ENCODE measurements at places on chromosomes 16 and 17.

DNA sequence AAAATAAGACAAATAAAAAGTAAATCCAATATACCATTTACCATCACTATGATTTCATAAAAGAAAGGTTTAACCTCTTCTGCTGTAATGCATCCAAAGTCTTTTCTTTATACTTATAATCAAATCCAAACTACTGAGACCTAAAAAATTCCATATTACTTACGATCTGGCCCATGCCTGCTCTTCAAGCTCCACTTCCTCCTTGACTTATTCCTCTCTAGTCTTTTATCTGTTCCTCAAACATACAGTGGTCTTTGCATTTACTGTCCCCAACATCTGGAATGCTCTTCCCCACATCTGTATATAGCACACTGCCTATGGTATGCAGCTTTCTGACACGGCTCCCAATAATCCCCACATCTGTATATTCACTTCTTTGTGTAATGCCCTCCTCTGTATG is 33.8 kb downstream of the PCTP start:
- DNase-seq, result no peak

DNA sequence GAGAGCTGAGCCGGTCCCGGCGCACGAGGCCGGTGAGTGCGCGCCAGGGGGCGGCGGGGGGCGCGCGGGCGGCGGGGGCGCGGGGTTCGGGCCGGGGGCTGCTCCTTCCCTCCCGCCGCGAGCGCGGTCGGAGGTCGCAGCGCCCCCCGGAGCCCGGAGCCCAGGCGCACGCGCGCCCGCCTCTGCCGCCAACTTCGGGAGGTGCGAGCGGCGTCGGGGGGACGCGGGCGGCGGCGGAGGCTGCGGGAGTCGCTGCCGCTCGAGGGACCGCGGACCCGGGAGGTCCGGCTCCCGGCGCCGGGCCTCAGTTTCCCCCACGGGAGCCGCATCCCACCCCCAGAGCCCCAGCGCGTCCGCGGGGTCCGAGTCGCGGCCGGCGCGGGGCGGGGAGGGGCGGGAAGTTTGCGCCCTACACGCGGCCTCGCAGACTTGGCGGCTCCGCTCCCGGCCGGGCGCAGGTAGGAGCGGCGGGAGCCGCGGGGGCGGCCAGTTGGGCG is at the start of gene PRR35:
Gene PRR35 (plus strand): TSS at position 191 of the 497 bp plus-strand sequence. CDS start 2,901 bp downstream, outside the sequence.
- no peak for DNase-seq

DNA sequence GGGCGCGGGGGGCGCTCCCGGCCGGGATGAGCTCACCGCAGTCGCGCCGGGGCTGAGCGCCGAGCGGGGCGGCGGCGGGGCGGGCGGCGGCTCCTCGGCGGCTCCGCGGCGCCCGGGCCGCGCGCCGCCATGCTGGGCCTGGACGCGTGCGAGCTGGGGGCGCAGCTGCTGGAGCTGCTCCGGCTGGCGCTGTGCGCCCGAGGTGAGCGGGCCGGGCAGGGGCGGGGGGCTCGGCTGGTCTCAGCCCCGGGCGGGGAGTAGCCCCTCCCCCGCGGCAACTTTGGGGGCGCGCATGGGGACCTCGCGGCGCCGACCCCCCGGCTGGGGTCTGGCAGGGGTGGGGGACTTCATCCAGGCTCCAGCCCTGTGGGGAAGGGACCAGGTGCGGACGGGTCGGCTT is at the start of gene ARHGDIG:
Gene ARHGDIG (plus strand): TSS at position 40 of the 400 bp plus-strand sequence. CDS start 90 bp downstream, at position 130.
- DNase-seq, result no peak

DNA sequence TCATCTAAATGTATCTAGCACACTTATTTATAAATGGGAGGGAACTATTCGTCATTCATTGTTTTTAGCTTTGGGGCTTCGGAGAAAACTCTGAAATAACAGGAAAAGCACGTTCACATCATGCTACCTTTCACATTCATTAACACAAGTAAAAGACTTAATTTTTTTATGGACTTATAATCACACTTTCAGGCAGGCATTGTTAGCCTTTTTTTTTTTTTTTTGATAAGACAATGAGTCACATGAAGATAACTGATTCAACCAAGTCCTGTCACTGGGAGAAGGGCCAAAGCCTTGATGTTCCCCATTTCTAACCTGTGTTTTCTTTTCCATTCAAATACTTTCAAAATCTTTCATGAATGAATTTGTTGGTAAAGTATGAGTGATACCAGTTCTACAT is 631.3 kb upstream of the CA10 start:
- no peak for DNase-seq

DNA sequence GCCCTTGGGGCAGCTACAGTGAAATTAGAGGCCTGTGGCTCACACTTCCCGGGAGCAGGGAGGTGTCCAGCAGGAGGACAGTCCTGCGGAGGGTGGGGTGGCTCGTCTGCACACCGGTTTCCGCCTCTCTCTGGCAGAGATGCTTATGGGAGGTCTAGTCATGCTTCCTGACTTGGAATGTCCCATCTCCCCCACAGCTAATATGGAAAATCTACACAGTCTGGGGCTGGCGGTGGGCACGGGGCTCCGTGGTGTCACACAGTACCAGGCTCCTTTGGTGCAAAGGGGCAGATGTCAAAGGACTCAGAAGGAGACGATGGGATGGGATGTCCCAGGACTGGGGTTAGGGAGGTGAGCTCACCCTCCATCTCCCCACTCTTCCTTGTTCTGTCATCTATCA is 44.1 kb upstream of the DOC2B start:
- no peak for DNase-seq

- peak; percentile 28 for DNase-seq
Measured at GRCh38 chr16:90008708-90009145, 10.5 kb downstream of the DBNDD1 start.

DNA sequence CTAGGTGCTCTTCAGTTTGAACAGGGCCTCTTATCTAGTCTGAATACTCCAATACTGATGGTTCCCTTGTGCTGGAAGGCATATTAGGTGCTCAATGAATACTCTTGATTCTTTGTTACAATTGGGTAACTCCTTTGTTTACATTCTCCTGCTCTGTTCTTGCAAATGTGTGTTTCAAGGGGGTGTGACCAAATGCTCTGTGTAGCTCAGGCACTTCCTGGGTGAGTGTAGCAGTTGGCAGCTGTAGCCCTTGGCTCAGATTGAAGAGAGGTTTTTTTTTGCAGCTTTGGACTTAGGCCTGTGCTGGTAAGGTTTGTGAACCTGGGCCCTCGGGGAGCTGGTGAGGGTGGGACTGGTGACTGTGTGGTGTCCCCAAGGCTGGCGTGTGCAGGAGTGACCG is 20.2 kb downstream of the TBCD start:
- no peak for DNase-seq

DNA sequence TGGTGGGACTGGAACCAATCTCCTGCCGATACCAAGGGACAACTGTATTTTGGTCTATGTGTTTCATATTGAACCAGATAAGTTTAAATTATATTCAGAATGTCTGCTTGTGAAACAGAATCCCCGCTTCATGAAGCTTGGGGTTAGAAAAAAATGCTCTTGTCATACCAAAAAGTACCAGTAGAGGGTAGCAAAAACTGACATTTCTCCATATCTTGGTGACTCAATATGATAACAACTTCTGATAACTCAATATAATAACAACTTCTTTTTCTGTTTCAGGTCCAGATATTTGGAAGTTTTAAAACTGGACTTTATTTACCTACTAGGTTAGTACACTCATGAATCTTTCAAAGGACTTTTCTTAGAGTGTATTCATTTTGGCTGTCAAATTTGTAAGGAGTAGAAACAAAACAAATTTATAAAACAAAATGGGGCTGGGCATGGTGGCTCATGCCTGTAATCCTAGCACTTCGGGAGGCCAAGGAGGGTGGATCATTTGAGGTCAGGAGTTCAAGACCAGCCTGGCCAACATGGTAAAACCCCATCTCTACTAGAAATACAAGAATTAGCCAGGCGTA is 52.3 kb upstream of the ADCY7 start:
- DNase-seq, result peak; percentile 81

- no peak for DNase-seq
Measured at GRCh38 chr17:9170853-9171252, 149.5 kb downstream of the NTN1 start.

- no peak for DNase-seq
Measured at GRCh38 chr17:2798678-2799077, 2.4 kb downstream of the RAP1GAP2 start.

DNA sequence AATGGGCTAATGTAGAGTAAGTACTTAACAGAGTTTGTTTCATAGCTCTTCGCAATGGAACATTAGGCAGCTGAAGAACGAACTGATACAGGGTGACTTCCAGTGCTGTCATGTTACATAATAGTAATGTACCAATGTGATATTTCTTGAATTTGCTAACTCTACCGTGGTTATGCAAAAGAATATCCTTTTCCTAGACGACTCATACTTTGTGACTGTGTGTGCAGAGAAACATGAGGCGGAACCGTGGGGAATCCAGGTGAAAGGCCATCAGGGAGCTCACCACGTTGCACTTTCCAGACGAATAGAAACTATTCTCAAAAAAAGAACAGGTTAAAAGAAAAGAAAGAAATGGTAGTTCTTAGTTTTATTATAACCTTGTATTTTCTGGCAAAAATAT is 13.2 kb downstream of the NOB1 start:
- no peak for DNase-seq

DNA sequence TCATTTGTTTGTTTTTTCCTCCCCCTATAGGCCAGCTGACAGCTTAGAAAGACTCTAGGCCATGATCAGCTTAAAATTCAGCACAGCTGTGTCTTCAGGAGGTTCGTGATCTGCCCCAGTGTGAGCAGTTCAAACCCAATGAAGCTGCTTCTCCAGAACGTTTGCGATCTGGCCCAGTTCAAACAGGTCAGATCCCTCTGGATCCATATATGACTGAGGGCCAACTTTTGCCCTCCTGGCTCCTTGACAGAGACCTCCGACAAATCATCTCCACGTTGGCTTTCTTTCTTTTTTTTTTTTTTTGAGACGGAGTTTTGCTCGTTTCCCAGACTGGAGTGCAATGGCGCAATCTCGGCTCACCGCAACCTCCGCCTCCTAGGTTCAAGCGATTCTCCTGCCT is 50.2 kb upstream of the ATF7IP2 start:
- no peak for DNase-seq

GRCh38 chr16:86708431-86708830 is 130.1 kb downstream of the FOXL1 start:
- no peak for DNase-seq

GRCh38 chr17:7352503-7352889 is 534 bp downstream of the KCTD11 start:
- no peak for DNase-seq

- no peak for DNase-seq
Measured at GRCh38 chr17:41478237-41478636, 2.7 kb downstream of the KRT35 start.

- no peak for DNase-seq
Measured at GRCh38 chr17:36944553-36944952, 4.2 kb upstream of the AATF start.

- no peak for DNase-seq
Measured at GRCh38 chr17:33981711-33982601, 273.1 kb upstream of the CCL2 start.

GRCh38 chr16:22189473-22190080 is 16.5 kb upstream of the EEF2K start:
- DNase-seq, result no peak

GRCh38 chr17:62895320-62896301 is 70.4 kb upstream of the TANC2 start:
- no peak for DNase-seq

GRCh38 chr17:35218915-35219314 is 24.0 kb upstream of the SLFN5 start:
- no peak for DNase-seq

- no peak for DNase-seq
Measured at GRCh38 chr16:77157346-77158058, 33.5 kb upstream of the MON1B start.

GRCh38 chr17:3804503-3804931 is 3.5 kb upstream of the ITGAE start:
- DNase-seq, result no peak

DNA sequence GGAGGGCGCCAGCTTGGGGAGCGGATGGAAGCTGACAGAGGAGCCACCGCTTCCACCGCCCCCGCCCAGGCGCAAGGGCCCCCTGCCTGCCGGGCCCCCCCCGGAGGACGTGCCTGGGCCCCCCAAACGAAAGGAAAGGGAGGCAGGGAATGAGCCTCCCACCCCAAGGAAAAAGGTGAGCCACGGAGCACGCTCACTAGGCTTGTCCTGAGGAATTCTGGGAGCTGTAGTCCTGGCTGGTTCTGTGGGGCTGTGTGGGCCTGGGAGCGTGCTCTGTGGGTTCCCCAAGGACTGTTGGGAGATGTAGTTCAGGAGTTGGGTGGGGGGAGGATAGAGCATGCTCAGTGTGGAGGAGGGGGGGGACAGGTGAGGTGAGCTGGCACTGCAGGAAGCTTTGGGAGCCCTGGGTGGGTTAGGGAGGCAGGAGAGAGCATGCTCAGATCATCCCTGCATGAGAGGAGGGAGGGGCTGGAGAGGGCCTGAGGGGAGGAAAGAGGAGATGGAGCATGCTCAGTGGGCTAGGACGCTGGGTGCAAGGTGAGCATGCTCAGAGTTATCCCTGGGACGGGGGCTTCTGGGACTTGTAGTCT is 4.5 kb downstream of the FBXL19 start:
- peak; percentile 72 for DNase-seq

DNA sequence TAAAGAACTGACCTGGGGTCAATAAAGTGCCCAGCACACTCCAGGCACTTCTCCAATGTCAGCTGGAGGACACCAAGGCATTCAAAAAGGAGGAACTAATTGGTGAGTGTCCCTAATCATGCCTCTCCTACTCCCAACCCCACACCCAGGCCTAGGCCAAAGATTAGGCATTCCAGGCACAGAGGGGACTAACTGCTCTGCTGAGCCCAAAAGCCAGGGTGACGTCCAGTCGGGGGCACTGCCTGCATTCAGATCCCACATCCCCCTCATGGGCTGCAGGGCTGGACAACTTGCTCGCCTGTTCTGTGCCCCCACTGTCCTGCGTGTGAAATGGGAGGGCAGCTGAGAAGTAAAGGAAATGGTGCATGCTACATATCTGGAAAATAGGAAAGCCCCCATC is 115.4 kb downstream of the DYNLRB2 start:
- DNase-seq, result no peak

DNA sequence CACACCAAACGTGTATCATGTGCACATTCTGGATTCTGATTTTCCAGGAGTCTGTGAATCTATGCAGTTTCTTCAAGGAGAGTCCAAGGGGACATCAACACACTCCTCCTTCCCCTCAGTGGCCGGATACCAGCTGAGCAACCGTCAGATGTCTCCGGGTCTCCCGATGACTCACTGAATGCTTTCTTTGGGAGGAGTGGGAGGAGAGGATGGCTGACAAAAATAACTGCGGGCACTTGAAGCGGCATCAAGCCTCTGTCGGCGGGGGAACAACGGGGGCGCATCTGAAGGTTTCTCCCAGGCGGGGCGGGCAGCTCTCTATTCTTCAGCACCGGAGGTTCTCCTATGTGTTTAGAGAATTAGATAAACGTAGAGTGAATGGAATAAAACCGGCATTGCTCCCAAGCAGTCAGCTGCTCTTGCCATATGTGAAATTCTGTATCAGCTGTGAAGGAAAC is 24.6 kb upstream of the LRRC75A start:
- no peak for DNase-seq

DNA sequence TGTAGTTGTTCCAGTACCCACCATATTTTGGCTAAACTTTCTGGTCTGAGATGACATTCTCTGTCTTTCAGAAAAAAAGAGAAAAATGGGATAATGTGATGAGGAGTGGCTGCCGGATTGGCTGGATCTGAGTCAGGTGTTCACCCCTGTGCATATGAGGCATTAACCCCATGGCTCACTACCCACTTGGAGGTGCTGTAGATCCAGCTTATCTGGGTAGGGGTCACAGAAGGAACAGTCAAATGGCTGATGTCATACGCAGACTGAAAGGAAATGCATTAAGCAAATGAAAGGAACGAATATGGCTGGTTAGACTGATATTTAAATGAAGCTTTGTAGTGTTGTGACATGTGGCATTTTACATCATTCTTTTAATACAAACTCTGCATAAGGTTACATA is 17.3 kb downstream of the MAP2K6 start:
- no peak for DNase-seq

GRCh38 chr17:66381701-66382362 is 79.4 kb downstream of the PRKCA start:
- no peak for DNase-seq
